Stimulated activated CD8-positive, alpha-beta memory T cell treated with anti-CD3 and anti-CD28 coated beads, Interleukin-4, amount 100 ng/mL, for 4 hours (primary cell): ENCODE measurements at places on chromosomes 1 and 21.

DNA sequence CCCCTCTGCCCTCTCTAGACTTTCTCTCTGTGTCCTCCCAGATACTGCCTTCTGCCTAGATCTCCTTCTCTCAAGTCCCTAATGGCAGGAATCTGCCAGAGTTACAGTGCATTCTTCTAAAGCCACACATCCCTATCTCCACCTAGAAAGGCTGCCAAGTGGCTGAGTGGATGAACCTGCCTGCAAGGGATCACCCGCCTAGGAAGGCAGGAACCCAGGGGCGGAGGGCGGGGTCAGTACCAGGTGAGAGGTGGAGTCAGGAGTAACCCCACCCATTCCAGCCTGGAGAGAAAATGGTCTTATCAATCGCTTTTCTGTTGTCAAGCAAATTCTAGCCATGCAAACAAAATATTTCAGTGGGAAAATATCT is 60.8 kb downstream of the BCAR3 start:
- DNase-seq: no peak

DNA sequence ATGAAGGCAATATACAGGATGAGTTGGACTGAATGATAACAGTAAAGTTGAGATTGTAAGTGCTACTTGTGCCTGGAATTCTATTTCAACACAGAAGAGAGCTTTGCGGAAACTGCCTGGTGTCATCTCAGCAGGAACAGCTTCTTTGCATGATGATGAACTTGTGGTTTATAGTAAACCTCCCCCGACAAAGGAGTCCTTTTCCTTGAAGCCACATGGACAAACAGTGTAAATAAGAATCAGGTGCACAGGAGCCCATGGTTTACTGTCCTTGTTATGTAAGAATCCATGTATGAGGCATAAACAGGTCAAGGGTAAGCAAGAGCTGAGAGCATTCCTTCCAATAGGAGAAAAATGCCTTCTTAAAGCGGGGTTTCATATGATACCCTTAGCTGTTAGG is 66.2 kb downstream of the PCNX2 start:
- no peak for DNase-seq

DNA sequence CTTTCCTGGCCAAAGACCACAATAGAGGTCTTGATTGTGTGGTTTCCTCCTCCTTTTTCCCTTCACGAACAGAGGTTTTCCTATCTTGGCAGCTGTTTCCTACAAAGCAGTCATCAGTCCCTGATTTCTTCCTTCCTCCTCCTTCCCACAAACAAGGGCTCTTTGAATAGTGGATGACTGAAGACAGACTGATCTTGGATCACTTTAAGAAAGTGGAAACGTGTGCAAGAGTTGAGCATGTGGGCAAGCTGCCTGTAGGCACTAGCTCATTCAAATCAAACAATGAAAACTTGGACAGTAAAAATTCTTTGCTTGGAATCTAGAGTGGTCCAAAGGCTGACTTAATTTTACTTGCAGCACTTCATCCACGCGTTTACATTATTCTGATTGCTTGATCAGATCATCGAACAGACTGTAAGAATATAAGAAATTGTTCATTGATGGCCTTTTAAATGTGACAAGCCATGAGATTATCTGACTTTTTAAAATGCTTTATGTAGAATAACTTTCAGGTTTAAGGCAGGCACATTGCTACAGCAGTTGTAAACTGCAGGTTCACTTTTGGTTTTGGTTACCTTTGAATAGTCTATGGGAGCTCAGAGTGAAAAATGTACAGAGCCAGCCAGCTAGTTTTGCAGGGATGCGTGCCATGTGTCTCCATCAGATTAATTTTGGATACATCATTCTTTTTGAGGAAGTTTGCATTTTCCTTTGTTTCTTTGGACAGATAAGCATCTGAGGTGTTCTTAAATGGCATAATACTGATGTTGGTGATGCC is 34.4 kb downstream of the ADGRL2 start:
- DNase-seq: no peak

- DNase-seq: no peak
These were observed 3.5 kb downstream of the FUBP1 start for GRCh38 chr1:77975386-77975785.

GRCh38 chr1:235160383-235160956 is 580 bp downstream of the RBM34 start:
- DNase-seq: no peak
